ENCODE measurements at places on chromosomes 16 and 17.

DNA sequence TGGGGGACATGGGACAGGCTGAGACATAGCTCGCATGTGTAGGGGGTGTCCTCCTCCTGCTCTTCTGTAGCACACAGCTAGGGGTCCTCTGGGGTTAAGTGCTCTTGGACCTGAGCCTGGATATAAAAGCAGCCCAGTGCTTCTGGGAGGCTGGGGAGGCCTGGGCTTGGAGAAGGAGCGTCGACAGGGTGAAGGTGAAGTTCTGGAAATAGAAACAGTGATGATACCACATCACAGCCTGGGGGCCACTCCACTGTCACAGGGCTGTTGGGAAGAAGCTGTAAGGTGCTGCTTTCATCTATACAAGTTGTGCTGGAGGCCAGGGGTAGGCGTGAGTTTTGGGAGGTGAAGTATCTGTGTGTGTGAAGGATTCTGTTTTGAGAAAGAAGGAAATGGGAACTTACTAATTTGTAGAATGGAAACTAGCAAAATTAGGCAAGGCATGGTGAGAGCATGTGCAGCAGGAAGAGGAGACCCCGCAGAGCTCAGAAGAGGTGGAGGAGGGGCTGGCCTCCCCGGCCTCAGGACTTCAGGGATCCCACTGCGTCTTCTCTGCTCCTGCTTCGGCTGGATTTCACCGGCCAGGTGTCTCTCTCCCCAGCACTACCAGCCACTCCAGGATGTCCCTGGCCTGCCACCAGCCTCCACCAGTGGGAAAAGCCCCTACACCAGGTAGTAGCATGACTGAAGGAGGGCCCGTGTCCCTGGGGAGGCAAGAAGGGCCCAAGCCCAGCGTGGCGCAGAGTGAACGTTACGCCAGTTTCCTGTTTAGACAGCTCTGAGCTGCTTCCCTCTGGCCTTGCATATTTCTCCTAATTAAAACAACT lies 19.4 kb downstream of the PLCG2 start:
- no peak for DNase-seq

- DNase-seq = no peak
Measured at GRCh38 chr17:81096741-81097133, 61.8 kb downstream of the BAIAP2 start.

DNA sequence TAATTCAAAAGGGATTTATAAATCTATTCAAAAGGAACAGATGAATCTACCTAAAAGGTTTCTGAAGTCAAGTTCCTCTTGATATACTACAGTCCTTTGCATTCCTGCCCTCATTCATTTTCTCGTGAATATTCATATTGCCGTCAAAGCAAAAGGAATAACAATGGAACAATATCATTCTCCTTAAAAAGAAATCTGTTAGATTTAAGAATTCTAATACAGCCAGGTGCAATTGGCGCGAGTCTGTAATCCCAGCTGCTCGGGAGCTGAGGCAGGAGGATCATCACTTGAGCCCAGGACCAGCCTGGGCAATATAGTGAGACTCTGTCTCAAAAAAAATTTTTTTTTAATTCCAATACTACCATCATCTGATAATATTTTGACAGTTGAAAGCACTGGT lies 130.3 kb downstream of the BRIP1 start:
- no peak for DNase-seq

DNA sequence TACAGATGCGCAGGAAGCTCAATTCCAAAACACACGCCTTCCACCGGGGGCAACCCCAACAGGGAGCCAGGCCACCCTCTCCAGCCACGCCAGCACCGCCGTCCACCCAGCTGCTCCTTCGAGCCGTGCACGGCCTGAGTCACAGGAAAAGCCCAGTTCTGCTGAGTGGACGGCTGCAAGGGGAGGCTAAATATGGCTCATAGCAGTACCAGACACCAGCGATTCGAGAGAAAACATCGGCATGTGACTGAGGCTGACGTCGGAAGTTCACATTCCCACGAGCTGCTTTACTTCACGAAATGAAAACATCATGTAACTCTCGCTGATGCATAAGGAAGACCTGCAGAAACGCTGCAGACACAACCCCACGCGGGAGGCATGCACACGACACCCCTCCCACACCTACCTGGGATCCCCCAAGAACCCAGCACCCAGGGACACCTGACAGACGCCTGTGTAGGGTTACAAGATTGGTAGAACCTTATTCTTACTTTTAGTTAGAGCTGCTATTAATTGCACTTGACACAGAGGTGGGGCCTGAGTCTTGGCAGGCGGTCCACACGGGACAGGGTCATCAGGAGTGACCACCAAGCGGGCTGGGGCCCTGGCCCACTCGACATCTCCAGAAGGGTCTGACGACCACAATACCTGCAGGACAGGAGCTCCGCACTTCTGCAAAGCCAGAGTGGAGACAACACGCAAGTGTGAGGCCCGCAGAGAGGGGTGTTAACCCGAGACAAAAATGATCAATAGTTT lies 116.8 kb downstream of the ANKRD11 start:
- no peak for DNase-seq

DNA sequence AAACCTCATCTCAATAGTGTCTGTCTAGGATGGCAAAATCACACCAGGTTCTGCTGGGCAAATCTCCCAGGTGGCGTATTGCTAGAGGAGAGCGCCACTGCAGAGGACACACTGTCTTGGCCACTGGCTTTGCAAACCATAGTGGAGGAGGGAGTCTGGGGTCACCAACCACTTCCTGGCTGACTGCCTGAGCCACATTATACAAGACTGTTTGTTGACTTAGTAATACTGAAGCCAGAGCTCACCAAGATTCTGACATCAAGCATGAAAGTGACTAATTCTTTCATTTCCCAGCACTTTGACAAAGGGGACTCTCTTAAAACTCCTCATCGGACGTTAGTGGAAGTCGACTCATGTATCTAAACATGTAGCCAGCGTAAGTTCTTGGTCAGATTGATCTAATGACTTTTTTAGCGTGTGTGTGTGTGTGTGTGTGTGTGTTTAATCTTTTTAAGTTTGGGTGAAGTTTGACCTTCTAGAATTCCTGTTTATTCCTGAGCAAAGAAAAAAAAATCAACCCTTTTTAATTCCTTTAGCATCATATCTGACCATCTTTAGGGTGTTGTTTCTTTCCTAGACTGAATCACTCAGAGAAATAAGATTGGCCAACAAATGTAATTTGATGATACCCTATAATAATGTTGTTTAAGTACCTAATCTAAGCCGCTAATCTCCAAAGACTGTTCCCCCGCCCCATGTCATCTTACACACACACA lies 13.7 kb downstream of the PITPNC1 start:
- peak; percentile 39 for DNase-seq

DNA sequence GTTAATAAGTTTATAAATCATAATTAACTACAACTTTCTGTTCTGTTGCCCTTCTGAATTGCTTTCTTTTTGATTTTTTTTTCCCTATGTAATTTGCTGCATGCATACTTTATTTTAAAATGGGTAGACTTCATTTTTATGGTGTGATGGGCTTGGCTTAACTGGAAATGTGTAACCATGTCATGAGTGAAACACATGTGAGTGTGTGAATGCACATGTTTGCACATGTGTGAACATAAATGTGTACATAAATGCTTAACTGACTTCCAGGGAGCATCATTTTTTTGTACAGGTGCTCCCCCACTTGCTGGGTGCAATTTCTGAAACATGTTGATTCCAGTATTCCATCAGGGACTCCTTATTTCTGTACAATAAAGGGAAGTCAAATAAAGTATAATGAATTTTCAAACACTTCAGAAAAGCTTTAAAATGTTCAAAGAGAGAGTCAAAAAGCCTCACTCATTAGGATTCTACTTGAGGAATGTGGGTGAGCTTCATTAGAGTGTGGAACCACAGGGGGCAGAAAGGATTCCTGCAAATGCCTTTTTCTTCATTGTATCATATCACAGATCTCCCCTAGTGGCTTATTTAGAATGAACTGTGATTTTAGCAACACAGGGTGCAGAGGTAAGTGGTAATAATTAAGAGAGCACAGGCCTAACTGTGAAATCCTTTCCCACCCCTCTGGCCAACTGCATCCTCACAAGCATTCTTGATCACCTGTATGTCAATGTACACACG lies 31.7 kb upstream of the CDH11 start:
- no peak for DNase-seq

DNA sequence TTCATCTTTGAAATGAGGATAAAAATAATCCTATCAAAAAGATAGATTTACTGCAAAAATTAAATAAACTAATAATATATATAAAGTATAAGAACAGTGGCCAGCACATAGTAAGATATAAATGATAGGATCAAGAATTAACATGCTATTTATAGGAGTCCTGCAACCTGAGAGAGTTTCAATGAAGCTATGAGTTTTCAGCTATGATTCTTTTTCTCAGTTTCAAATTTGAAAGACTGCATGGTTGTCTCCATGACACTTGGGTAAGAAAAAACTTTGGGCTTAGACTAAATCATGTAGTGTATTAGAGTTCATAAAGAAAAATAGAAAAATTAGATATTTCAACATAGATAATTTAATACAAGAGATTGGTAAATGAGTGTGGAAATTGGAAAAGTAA lies 817.8 kb upstream of the KIF2B start:
- no peak for DNase-seq

- DNase-seq = no peak
Measured at GRCh38 chr17:8255499-8255898, 6.4 kb downstream of the PFAS start.

GRCh38 chr17:37026531-37026869 lies 77.7 kb downstream of the AATF start:
- DNase-seq = no peak

DNA sequence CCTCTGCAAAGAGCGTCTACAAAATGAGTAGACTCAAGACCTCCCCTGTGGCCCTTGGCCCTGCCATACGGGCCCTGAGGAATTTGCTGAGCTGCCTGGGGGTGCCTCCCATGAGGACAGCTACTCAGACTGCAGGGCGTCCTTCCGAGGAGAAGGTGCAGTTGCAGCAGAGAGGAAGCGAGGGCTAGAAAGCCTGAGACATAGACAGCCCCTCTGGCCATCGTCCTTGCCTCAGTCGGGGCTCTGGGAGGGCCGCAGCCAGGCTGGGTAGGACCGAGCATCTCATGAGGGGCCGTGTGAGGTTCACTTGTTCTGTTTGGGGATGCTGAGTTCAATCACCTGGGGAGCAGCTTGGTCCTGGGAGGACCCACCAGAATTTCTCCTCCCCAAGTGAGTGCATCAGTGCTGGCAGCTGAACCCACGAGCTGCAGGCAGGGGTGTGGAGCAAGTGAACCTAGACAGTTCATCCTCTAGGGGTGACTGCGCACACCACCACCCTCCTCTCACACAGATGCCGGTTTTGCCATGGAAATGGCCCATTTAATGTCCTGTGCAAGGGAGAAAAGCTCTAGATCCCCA lies 20.3 kb downstream of the RAB11FIP4 start:
- DNase-seq = no peak

- DNase-seq = no peak
Measured at GRCh38 chr16:998211-998610, 16.6 kb downstream of the SOX8 start.

- DNase-seq = no peak
Measured at GRCh38 chr17:82491196-82491530, 28.4 kb upstream of the FOXK2 start.

DNA sequence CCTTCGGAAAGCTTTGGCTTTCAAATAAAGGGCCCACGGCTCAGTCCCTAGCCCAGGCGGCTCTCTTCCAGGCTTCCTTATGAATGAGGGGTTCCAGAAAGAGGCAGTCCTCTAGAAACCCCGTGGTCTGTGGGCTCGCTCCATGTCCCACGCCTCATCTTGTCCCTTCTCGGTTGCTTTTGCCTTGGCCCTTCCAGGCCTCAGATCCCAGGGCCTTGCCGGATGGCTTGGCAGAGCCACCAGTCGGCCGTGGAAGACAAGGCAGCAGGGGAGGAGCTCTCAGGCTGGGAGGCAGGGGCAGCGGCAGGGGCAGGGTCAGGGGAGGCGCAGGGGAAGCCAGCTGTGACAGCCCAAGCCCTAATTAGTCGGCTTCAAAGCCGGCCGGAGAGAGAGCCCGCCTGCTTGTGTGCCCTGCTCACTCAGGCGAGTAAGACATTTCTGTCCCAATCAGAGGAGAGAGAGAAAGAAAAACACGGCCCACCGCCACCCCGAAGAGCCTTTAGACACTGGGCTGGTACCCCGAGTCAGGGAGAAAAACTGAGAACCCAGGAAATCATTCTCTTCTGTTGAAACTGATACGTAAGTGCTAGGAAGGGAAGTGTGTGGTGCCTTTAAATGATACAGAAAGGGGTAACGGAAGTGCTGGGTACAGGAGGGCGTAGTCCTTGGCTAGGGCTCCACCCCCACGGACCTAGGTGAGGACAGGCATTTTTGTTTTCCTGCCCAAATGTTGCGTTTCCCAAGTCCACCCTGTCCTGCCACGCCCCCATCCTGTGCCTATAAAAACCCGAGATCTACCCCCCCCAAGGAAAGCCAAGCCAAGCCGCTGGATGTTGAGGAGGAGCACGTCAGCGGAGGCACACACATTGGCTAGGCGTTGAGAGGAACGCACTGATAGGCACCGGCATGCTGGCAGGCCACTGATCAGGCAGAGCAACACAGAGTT lies 27.8 kb upstream of the MEIOC start:
- no peak for DNase-seq

DNA sequence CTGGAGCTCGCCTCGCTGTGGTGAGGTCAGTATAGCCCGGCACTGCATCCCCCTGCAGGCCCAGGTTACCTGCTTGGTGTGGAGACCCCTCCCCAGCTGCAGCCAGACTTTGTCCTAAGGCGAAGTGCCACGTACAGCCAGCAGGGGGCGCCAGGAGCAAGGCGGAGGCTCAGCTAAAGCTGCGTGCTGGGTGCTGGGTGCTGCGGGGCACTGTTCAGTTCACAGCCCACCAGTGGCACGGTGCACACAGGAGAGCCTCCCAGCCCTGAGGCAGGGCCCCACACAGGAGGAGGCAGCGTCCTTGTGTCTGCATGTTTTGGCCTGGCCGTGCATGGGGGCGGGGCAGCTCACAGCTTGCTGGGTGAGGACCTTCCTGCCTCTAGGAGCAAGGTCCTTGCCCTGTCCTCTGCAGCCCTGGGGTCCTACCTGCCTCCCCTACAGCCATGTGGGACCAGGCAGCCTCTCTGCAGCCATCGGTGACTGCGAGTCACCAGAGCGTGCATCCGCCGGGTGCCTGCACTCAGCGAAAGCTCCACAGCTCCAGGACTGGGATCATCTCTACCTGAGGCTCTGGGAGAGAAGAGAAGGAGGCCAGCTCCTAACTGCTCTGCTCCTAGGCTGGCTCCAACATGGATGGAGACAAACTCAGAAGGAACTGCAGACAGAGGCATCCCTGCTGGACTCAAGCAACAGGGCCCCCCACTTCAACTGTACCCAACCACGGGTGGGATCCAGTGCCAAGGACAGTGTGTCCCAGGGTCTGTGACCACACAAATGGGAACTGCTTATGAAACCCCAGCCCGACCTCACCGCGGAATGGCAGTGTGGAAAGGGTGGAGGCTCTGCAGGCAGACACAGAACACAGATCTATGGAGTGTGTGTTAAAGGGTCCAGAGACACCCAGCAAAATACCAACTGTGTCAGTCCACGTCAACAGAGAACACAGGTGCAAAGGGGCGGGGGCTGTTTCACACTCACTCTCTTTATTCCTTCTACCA lies 19.0 kb downstream of the SLC7A5 start:
- DNase-seq = peak; percentile 70

All from activated T-cell treated with anti-CD3 and anti-CD28 coated beads, Interleukin-2, amount 50 U/mL, for 4 hours (primary cell).